ENCODE measurements at places on chromosomes 5 and 9.

DNA sequence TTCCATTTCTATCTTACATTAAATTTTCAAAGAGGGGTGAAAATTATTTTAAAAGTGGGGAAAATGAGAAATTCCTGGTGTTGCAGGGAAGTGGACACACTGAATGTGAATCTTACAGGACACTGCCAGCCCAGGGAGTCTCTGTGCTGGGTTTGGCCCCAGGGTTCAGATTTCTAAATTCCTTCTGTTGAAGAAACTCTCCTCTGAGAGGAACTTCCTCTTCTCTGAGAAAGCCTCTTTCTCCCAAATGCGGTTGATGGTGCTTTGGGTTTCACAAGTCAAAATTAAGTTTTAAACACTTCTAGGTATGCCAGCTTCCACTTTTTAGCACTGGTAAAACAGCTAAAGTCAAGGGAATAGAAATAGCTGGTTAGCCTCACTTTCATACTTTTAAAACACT lies 317.9 kb upstream of the ITGA1 start:
- no peak for DNase-seq

DNA sequence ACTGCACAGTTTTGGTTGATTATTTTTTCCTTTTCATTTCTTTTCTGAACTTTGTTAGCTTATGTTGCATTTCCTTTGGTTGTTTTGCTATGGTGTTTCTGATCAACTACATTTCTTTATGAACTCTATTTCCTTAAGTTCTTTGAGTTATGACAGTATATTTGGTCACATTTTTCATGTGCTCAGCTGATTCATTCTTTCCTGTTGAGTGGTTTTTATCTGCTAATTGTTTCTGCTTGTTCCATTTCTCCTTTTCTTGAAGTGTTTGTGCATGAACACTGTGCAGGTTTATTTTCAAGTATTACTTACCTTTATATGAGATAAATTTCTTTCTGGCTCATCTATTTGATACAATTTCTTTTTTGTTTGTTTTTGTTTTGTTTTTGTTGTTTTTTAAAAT lies 50.9 kb upstream of the MACIR start:
- no peak for DNase-seq

GRCh38 chr5:44257221-44257620 lies 132.0 kb downstream of the FGF10 start:
- DNase-seq = no peak

GRCh38 chr9:136237486-136238341 lies 7.9 kb downstream of the QSOX2 start:
- no peak for DNase-seq

- no peak for DNase-seq
Measured at GRCh38 chr5:115396081-115396480, 99.6 kb upstream of the CCDC112 start.

- DNase-seq = no peak
Measured at GRCh38 chr9:3947859-3948438, 351.9 kb downstream of the GLIS3 start.

Data from activated CD4-positive, alpha-beta T cell treated with anti-CD3 and anti-CD28 coated beads, Interleukin-2, amount 10 ng/mL, durations not matched to agents 7 days and 5 days (primary cell).